EH (cell line): ENCODE measurements at places on chromosomes 16 and 17.

- DNase-seq = no peak
These were observed 193.1 kb upstream of the FOXF1 start for GRCh38 chr16:86316967-86317812.

DNA sequence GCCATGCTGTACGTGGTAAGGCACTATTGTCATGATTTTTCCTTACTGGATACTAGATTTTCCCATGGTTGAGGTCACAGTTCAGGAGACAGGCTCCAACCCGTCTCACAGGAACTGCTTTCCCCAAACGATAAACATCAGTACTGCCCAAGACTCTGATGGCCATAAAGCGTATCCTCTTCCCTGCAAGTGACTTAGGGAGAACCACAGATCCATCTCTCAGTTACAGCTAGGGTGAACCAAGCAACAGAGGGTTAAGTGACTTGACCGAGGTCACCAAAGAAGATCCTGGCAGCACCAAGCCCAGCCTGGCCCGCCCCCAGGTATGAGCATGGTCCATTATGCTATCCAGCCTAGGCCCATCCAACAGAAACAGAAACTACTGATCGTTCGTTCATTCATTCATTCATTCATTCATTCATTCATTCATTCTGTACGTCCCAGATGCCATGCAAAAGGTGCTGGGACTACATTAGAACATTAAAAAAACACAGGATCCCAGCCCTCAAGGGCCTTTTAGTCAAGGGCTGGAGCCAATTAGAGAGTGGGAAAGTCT is 31.0 kb downstream of the MYH11 start:
- DNase-seq = no peak

- DNase-seq = peak; percentile 11
These were observed 66.1 kb upstream of the SREBF1 start for GRCh38 chr17:17902877-17903276.

GRCh38 chr17:61833536-61834193 is 29.7 kb downstream of the BRIP1 start:
- DNase-seq = peak; percentile 93

- no peak for DNase-seq
These were observed 1.9 kb upstream of the RBFOX1 start for GRCh38 chr16:7330709-7331108.

DNA sequence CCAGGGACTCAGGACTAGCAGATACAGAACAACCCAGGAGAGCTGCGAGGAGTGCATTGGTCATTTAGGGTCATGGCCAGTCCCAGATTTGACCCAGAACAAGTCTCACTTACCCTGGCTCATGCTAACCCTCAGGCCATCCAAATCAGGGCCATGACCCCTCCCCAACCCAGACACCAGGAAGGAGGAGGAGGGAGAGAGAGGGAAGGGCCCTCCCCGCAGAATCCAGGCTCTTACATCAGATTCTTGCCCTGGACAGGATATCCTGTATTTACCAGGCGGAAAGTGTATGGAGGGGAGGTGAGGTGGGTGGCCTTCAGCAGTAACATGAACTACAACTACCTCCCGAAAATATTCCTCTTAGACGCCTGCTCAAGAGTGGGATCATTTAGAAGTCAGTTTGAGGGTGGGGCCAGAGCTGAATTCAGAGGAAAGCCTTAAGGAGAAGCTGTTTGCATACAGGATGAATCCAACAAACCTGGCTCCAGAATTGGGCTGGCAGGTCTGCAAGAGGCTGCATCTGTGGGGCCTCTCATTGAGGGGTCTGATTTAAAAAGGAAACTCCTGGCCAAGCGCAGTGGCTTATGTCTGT is 2.1 kb downstream of the VAT1 start:
- no peak for DNase-seq

GRCh38 chr17:50279181-50279526 is 4.9 kb downstream of the TMEM92 start:
- peak; percentile 74 for DNase-seq

DNA sequence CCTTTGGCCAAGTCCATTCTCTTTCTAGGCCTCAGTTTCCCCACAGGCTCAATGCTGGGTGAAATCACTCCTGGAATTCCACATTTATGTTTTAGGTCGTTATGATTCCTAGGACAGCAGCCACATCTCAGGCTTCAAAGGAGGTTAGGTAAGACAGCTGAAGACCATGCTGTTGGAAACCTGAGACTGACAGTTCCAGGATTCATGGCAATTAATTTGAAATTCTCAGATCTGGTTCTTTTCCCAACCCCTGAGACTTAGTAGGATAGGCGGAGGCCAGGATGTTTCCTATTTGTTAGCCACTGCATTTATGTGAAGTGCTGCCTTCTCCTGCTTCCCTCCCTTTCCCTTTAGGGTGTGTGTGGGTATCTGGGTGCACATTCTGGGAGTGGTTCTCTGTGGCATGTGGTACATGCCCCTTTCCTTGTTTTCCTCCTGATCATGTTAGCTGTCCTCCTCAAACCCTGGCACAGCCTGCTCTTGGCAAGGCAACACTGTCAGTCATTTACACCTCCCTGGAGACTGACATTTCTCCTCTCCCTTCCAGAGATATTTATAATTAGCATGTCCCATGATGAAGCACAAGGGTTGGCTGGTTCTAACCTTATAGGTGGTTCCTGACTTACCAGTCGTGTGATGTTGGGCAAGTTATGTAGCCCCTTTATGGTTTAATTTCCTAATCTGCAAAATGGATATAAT is 91.4 kb upstream of the SALL1 start:
- DNase-seq = no peak

- DNase-seq = no peak
These were observed 13.4 kb upstream of the TMEM170A start for GRCh38 chr16:75477680-75478473.

DNA sequence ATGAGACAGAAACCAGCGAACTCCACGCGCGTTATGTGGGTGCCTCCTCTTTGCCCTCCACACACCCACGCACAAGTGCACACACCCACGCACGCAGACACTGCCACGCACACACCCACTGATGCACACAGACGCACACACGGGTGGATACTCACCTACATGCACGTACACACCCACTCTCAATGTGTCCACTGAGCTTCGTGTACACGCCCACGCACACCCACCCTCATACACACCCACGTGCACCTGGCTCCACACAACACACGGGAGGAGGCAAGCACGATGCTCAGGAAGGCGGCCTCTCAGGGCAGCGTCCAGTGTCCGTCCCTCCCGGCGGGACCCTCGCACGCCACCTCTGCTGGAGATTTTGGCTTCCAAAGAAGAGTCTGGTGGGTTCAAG is 4.2 kb downstream of the RFNG start:
- DNase-seq = no peak

- DNase-seq = peak; percentile 65
These were observed 190.6 kb upstream of the HS3ST3A1 start for GRCh38 chr17:13792314-13792713.

GRCh38 chr17:79842136-79842655 is 3.0 kb upstream of the CBX4 start:
- no peak for DNase-seq

GRCh38 chr16:53065461-53066061 is 10.8 kb downstream of the CHD9 start:
- no peak for DNase-seq

GRCh38 chr17:65142247-65142646 is 5.1 kb downstream of the RGS9 start:
- no peak for DNase-seq

GRCh38 chr16:6193718-6194117 is 1096.1 kb upstream of the EEF2KMT start:
- no peak for DNase-seq

GRCh38 chr16:82317411-82318167 is 147.6 kb upstream of the MPHOSPH6 start:
- DNase-seq = no peak

GRCh38 chr17:59838052-59838916 is 54.5 kb downstream of the TUBD1 start:
- peak; percentile 44 for DNase-seq

- no peak for DNase-seq
These were observed 2.8 kb downstream of the FA2H start for GRCh38 chr16:74771656-74772315.

GRCh38 chr16:56832768-56833167 is 32.2 kb upstream of the SLC12A3 start:
- no peak for DNase-seq

DNA sequence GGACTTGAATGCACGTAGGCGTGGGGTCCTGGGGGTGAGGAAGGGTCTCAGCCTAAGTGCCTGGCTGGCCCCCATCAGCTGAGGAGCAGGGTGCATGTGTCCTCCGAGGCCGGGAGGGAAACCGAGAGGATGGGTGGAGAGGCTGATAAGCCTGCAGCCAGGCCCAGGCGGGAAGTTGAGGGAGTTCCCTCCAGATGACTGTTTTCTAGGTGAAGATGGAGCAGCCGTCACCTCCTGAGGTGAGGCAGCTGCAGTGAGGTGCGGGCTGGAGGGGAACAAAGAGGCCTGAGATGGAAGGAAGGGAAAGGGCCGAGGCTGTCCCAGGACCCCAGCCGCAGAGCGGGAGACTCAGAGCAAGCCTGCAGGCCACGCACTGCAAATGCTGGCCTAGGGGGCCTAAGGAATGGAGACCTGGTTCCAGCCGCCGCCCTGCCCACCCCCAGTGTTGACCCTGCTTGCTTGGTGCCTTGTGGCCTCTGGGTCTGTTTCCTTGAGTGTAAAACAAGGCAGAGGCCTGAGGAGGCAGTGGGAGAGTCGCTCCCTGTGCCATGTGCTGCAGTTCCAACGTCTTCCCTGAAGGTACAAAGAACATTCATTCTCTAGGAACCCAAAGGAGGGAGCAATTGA is 3.0 kb downstream of the PECAM1 start:
- no peak for DNase-seq

DNA sequence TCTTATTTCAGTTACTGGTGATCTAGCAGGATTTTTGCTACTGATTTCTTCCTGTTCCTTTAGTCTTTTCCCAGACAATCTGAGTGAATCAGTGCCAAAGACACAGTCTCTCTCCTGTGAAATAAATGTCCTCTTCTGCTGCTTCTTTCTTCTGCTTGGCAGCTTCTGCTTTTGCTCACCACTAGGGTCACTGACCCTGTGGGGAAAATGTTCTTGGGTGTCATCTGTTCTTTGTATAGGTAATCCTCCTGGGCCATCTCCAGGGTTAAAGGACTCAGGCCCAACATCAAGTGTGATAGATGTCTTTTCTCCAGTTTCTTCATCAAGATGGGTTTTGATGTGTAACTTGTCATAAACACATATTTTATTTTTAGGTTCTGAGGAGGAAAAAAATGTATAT is 5.2 kb downstream of the PALB2 start:
- no peak for DNase-seq

DNA sequence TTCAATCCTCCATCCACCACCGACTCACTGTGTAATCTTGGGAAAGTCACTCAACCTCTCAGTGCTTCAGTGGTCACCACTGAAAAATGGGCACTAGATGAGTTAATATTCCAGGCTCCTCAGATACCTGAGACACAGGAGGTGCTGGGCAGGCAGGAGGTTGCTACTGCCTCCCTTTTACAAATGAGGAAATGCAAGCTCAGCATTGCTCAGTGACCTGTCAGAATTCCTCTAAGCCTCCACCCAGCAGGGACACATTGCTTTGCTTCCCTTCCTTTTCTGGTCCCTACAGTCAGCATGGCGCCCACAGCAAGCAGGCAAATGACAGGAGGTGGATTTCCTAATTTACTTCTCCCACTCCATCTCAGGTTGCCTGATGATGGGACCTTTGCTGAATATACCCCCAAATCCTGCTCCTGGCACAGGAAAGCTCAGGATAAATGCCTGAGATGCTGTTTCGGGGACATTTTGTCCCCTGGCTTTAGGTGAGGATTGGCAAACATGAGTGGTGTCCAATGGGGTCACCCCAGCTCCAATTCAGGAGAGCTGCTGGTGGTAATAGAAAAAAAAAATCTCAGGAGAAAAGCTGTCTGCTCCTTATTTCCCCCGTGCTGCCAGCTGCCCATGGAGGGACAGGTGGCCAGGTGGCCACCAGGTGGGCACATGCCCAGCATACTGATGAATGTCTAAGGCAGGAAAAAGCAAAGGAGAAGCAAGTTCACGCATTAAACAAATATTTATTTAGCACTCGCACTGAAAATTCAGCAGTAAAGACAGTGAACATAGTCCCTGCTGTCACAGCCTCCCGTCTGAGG is 5.0 kb upstream of the KRT13 start:
- no peak for DNase-seq

DNA sequence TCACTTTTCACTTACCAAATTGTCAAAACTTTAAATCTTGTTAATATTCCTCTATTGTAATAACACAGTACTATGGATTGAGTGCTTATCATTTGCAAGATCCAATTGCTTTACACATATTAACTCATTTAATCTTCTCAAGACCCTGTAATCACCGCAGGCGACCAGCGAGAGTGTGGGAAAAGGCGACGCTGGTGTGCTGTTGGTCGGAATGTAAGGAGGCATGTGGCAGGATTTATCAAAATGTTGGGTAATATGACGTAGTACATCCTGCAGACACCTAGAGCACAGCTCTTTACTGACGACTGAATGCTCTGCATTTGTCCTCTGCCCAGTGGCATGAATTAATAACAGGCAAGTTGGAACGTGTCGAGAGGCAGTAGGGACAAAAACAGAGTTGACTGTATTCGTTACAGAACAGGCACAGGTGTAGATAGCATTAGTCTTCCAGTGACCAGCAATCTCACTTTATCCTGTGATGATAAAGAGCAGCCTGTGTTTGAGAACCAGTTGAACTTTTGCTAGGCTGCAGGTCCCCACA is 80.3 kb downstream of the TNRC6C start:
- DNase-seq = no peak

DNA sequence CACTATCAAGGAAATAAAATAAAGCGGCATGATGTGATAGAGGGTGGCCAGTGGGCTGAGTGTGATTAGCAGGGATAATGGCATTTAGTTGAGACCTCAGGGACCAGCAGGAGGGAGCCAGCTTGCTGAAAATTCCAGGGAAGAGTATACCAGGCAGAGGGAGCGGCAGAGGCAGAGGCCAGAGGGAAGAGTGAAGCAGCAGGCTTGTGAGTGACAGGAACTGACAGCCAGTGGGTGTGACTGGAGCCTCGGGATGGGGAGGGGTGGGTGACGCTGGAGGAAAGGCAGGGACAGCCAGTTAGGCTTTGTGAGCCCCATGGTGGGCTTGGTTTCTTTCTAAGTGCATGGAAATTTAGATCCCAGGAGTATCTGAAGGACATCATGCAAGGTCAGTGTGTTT is 209.7 kb upstream of the CACNG3 start:
- DNase-seq = no peak

GRCh38 chr16:89909777-89910716 is 8.6 kb upstream of the MC1R start:
- peak; percentile 84 for DNase-seq

- no peak for DNase-seq
These were observed 35.4 kb upstream of the NOG start for GRCh38 chr17:56558088-56558487.

GRCh38 chr16:2422123-2422867 is 7.0 kb upstream of the CCNF start:
- no peak for DNase-seq
